Heart right ventricle (tissue), 16 donors: ENCODE measurements at places on chromosomes 11 and 22. TPM values are rescaled to one million over a fixed set of nuclear protein-coding genes. Genes with fewer than 3 reads are reported as not detected.
A peak's percentile ranks its signal among the peaks of the same experiment; 100 is the strongest.

PACS1 gene
- 28.2 TPM for polyA plus RNA-seq

NRIP3 gene
- polyA plus RNA-seq, result not detected

MAPK8IP1 gene
- 3.1 TPM for polyA plus RNA-seq

GRCh38 chr11:85276332-85276731 is 350.8 kb downstream of the DLG2 start:
- DNase-seq, result no peak

DNA sequence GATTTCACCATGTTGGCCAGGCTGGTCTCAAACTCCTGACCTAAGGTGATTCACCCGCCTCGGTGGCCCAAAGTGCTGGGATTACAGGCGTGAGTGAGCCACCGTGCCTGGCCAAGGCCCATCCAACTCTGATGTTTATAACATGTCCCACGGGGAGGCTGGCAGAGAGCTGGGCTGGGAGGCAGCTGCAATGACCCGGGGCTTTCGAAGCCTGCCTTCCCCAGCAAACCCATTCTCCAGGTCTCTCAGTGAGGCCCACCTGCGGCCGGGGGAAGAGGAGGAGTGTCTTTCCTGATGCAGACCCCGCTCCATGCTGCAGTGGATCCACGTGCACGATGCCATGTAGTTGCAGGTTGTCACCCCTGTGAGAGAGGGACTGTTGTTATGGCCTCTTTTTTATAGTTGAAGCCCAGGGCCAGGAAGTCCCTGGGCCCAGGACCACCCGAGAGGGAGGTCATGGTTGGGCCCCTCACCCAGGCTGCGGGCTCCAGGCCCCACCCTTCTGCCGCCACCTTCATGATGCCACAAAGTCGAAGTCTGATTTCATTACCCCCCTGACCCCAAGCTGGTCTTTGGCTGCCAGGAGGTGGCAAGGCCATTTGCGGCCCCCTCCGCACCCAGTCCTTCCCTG is 38.3 kb downstream of the KCNJ4 start:
- DNase-seq, result no peak

DNA sequence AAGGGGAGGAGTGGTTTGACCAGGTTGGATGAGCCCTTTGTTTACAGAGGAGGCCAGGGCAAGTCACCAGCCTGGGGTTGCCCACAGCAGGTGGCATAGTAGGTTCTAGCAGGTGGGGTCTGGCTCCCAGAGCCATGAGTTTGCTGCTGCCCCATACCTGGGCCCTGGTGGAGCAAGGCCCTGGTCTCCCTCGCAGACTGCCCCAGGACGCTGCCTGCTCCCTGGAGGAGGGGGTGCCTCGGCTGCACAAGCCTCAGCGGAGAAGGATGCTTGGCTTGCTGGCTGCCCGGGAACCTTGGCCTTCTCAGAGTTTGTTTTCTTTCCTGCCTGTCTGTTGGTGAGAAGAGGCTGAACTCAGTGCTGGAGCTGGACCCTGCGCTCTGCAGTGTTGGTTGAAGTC is 54.9 kb downstream of the LRP5 start:
- DNase-seq, result no peak

DNA sequence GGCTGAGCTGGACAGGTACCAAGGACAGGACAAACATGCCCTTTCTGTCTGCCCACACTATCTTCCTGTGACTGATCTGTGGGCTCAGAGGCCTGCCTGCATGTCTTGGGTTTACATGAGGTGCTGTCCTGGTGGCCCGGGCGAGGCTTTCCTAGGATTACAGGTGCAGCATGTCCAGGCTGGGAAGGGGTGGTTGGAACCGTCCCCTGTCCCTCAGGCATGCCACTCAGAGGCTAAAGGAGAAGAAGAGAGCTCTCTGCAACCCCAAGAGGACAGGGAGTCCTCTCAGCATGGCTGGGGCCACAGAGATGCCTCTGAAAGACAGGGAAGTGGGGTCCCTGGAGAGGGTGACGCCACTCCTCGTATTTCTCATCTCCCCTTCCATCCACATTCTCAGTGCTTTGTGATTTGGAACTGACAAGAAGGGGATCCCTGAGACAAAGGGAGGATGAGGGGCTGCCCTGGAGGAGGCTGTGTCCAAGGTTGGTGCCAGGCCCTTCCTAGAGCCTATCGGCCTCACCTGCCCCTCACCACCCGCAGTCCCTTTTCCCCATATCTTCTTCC is 64.6 kb upstream of the LMO1 start:
- no peak for DNase-seq

GRCh38 chr11:106156290-106156937 is 79.0 kb downstream of the AASDHPPT start:
- DNase-seq, result no peak

DNA sequence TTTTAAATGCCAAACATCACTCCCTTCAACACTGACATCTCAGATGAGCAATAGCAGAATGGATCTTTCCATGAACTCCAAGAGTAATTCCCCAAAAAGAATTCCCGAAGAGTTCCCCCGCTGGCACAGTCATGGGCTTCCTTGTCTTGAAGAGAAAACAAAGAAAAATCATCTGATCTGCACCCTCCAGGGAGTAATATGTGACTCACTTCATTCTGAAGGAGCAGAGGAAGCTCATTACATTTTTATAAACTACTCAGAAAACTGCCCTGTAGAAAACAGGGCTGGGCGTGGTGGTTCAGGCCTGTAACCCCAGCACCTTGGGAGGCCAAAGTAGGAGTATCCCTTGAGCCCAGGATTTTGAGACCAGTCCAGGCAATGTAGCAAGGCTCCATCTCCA is 35.7 kb downstream of the CELSR1 start:
- no peak for DNase-seq

DNA sequence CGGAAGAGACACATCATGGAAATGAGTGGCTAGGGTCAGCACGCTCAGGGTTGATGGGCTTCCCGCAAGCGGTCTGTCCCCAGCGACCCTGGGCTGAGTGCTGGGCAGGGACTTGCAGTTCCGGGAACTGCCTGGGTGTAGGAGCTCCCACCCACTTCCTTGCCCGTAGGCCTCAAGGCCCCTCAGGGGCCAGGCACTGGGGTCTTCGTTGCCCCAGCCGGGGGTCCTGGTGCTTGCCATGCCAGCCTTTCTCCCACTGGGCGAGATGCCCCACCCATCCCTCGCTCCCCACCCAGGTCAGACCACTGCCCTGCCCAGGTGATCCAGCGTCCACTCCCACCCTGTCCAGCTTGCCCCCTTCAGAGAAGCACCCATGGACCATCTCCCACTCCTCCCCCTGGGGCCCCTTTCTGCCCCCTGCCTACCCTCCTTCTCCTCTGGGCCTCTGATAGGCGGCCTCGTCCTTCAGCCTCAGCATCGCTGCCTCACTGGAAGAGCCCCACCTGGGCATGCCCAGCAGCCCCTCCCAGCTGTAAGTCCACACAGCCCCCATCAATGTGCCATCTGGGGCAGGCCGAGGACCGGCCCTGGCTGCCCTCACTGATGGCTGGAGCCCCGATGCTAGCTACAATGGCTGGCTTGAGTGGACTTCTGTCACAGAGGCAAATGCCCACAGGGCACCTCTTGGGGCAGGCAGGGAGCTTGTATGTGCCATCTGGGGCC is 17.8 kb upstream of the DGCR8 start:
- no peak for DNase-seq

DNA sequence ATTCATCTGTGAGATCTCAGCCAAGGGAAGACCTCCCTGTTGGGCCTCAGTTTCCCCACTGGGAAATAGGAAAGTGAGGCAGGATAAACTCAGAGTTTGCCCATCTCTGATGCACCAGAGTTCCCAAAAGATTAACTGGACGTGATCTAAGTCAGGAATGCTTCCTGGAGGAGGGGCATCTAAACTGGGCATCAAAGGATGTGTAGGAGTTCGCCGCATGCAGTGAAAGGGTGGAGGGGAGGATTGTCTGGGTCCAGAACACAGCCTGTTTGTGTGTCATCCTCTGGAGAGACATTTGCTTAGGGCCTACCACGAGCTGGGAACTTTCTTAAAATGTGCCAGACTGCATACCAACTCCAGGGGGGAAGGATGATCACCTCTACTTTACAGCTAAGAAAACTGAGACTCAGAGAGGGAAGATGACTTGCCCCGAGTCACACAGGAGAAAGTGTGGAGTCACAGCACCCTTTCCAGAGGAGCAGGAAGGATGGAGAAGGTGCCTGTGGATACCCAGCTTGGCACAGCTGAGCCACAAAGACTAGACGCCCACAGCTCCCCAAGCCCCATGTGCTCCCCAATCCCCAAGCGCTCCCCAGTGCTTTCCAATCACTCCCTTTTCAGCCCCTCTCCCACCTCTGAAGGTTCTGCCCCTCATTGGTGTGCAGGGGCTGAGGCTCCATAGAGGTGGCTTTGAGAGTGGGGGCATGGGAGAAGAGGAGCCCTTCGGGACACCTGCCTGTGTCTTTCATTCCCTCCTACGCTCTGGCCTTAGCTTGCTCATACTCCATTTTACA is 50.1 kb downstream of the MN1 start:
- no peak for DNase-seq

GRCh38 chr11:134907636-134908035 is 495.6 kb upstream of the B3GAT1 start:
- DNase-seq, result no peak

GRCh38 chr22:29310863-29311339 is 4.5 kb downstream of the GAS2L1 start:
- peak; percentile 98 for DNase-seq

- DNase-seq, result no peak
Observed at GRCh38 chr11:126595560-126595959, 240.1 kb downstream of the ST3GAL4 start.

DNA sequence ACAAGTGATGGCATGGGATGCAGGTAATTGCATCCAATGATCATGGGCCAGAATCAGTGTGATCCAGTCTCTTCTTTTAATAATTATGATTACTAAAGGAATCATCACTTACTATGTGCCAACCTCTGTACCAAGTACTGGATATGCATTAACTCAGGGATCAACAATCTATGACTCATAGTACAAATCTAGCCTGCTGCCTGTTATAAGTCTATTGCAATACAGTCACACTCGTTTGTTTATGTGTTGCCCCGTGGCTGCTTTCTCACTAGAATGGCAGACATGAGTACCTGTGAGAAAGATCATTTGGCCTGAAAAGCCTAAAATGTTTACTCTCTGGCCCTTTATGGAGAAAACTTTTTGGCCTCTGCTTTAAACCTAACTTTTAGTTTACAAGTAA is 45.0 kb downstream of the OR6Q1 start:
- no peak for DNase-seq
